ENCODE measurements at places on chromosomes 12 and 14.

GRCh38 chr14:23009939-23010726, at the start of gene C14orf93:
C14orf93 (minus strand) TSS chr14:23010143; CDS start chr14:22999023, 11,120 bp downstream.
- DNase-seq = peak; percentile 68

DNA sequence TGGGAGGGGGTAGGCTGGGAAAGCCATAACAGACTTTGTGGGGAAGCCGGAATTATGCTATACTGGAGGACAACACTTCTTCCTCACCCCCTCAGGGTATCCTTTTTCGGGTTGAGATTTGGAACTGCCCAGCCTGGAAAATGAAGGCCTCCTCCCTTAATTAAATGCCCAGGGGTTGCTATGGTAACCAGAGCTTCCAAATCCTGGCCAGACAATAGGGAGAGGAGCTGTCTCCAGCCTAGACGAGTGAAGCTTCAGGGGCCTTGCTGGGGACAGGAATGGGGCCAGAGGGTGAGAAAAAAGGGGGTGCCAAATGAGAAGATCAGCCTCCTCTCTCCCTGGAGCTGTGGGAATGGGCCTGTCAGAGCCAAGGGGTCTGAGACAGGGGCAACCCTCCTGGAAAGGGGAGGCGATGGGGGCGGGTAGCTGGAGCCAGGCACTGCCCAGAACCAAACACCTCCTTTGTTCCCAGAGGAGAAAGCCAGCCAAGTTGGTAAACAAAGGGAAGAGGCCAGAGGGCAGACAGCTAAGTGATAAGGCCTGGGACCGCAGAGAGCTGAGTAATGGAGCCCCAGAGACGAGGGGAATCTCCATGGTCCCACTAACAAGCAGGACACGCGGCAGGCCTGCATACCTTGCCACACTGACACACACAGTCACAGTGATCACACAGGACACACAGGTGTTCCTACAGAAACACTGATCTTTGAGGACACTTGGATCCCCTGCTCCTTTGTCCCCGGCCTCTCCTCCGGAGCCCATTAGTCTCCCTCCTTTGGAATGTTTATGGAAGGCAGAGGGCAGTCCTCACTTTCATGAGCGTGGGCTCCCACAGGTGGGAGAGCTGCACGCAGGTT, 17.9 kb upstream of the RND1 start:
- DNase-seq = no peak

- no peak for DNase-seq
Observed at GRCh38 chr12:122978507-122978955, 1.9 kb upstream of the ARL6IP4 start.

- DNase-seq = no peak
Observed at GRCh38 chr12:49059299-49060171, 1.1 kb downstream of the KMT2D start.

GRCh38 chr14:73745571-73746519, 31.7 kb upstream of the PNMA1 start:
- DNase-seq = no peak

- DNase-seq = no peak
Observed at GRCh38 chr12:53967421-53967925, 5.5 kb upstream of the HOXC11 start.
